ENCODE measurements at places on chromosomes 13 and 19.

DNA sequence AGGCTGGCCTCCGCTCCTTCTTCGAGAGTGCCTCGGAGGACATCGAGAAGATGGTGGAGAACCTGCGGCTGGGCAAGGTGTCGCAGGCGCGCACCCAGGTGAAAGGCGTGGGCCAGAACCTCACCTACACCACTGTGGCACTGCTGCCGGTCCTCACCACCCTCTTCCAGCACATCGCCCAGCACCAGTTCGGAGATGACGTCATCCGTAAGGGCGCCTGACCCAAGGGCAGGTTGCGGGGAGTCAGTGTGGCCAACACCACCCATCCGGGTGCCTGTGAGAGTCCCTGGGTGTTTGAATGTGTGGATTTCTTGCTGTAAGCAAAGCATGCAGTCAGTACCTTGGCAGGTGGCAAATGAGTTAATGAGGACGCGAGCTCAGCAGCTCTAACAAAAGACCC, 78.8 kb downstream of the RYR1 start:
- DNase-seq: no peak

GRCh38 chr13:99228737-99229691, 28.4 kb downstream of the UBAC2 start:
- no peak for DNase-seq

DNA sequence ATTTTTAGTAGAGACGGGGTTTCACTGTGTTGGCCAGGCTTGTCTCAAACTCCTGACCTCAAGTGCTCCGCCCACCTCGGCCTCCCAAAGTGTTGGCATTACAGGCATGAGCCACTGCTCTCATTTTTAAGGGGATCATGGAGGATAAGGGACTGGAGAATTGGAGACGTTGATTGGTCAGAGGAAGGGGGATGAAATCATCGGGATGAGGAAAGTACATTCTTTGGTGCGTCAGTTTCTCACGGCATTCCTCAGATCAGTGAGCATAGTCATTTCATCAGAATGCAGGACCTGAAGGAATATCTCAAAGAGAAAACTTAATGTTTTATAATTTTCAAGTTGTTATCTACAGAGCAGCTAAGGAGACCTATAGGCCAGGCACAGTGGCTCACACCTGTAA, 14.0 kb downstream of the ZNF114 start:
- DNase-seq: no peak

DNA sequence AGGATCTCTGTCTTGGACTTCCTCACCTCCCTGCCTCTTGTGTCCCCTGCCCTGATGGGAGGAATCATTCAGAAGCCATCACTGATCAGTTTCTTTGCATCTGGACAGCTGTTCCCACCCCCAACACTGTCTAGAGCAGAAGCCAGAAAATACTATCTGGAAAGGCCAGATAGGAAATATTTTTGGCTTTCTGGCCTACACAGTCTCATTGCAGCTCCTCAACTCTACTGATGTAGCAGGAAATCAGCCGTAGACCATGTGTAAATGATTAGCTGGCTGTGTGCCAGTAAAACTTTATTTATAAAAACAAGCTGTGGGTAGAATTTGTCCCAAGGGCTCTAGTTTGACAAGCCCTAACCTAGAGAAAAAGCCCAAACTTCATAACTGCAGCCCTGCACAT, 5.6 kb downstream of the SIGLEC7 start:
- DNase-seq: no peak

GRCh38 chr13:27321468-27322431, 51.1 kb downstream of the RASL11A start:
- no peak for DNase-seq

GRCh38 chr19:11931051-11931450, 6.1 kb downstream of the ZNF700 start:
- DNase-seq: no peak

DNA sequence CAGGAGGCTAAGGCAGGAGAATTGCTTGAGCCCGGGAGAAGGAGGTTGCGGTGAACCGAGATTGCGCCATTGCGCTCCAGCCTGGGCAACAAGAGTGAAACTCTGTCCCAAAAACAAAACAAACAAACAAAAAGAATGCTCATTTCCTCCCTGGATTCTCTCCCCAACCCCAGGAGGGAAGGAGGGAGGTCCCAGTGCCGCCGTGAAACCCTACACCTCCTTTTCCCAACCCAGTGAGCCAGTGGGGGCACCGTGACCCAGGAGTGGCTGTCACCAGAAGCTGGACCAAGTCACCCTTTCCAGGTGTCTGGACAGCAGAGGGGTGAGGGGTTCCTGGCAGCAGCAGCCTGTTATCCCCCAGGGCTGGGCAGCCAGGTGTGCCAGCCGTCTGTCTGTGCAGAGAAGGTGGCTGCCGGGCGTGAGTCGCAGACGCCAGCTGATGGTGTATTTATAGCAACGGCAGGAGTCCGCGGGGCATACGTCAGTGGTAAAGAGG, 23.5 kb downstream of the NFIC start:
- no peak for DNase-seq

DNA sequence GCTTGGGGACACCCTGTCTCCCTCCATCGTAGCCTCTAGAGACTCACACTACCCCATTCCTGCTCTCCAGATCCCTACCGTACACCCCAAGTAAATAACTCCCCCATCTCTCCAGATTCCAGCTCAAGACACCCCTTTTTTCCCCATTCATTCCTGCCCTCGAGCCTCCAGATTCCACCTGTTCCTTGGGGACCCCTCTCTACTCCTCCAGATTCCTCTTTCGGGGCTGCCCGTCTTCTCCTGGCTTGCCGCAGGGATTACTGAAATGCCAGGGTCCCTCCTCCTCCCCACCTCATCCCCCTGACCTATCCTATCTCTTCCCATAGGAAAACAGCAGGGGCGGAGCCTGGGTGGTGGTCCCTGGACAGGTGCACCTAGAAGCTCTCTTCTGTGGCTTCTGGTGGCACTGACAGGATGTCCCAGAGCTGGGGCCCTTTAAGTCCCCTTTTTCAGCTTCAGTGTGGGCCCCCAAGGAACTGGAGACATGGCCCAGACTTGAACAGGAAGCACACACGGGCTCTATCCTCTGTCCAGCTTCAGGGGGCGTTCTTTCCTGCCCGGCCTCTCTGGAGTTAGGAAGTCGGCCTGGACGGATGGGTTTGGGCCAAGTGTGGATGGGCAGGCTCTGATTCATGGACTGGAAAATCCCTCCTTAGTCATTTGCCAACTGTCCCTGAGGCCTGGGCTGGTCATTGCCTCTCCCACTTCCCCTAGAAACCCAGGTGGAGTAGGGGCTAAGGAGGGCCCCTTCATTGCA, 1.2 kb downstream of the ZSWIM4 start:
- no peak for DNase-seq

DNA sequence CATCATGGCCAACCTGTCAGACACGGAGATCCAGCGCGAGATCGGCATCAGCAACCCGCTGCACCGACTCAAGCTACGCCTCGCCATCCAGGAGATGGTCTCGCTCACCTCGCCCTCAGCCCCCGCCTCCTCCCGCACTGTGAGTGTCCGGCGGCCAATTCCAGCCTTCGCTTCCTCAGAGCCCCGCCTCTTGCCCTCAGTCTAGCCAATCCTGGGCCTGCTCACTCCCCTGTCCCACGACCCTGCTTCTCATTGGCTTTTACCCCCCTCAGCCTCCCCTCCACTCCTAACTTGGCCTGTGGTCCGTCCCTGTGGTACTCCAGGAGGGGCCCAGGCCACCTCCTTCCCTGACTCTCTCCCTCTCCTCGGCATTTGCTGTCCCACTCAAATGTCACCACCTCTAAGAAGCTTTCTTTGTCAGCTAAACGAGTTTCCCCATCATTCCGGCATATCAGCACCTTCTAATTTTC, 12.3 kb downstream of the HRC start:
- no peak for DNase-seq

- DNase-seq: peak; percentile 72
Measured at GRCh38 chr13:34161931-34162543, 344.1 kb downstream of the RFC3 start.

- no peak for DNase-seq
Measured at GRCh38 chr13:33235078-33235477, 50.5 kb downstream of the STARD13 start.

DNA sequence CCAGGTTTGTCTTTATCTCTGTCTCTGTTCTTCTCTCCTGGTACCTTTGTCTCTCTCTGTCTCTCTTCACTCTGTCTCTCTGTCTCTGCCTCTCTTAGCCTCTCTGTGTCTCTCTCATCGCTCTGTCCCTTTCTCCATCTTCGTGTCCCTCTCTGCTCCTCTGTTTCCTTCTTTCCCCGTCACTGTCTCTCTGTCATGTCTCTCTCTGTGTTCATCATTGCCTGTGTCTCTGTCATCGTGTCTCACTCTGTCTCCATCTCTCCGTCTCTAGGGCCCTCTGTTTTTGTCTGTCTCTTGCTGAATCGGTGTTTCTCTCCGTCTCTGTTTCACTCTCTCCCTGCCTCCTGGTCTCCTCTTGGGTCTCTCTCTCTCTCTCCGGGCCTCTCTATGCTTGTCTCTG, 2.9 kb upstream of the KCNN4 start:
- DNase-seq: no peak

- DNase-seq: no peak
Measured at GRCh38 chr13:44744880-44745633, 168.9 kb upstream of the TSC22D1 start.

DNA sequence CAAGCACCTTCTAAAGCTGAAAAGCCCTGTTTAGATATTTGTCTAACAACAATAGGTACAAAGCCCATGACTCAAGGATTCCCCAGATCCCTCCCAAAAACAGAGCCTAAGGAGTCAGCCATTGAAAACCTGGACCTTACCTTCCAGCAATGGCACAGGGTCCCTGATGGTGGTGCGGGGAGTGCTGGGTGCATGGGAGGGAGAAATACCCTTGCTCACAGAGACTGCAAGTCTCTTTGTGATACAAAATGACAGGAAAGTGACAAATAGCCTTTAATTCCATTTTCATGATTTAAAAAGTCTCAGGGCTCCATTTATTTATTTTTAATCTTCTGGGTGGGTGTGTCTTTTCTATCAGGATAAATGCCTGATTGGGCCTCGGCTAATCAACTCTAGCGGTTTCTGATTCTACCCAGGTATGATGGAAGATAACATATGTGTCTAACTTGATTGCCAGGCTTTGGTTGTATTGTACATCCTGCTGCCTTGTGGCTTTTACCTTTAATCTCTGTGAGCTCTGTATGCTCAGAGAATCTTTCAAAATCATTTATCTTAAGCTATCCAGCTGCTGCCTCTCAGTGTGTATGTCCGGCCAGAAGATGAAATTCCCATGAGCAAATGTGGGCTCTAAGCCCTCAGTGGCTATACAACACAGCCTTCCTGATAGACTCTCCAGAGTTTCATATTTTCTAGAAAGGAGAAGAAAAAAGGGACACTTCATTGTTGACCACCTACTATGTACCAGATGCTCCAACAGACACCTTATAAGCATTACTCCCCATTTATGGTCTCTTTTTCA, 54.6 kb upstream of the FAM124A start:
- DNase-seq: no peak

GRCh38 chr19:947707-948539, 22.1 kb downstream of the ARID3A start:
- no peak for DNase-seq

GRCh38 chr13:110507678-110508381, 53.7 kb downstream of the RAB20 start:
- DNase-seq: no peak

GRCh38 chr13:40026174-40026585, 370.7 kb downstream of the COG6 start:
- DNase-seq: no peak

DNA sequence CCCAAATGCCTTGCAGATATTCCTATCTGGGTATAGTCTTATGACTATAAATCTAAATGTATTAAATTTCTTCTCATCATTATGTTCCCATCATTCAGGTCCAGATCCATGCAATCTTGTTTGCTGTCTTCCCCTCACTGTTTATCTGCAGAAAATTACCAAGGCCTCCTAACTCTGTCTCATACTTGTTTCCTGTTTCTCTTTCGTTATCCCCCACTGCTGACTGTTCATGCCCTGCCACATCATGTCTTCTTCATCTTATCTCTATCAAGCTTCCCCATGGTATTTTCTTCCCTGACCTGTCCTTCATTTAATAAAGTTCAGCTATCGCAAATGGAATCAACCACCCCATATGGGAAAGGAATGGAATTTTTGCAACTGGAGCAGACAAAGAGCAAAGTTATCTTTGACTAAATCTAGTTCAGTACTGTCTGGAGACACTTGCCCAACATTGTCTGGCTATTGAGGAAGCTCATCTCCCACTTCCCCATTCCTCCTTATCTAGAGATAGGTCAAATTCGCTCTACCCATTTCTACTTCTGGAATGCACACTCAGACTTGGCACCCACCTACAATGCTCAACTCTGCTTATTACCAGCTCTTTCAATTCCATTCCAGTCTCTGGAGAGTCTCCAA, 1358.1 kb downstream of the EFNB2 start:
- DNase-seq: no peak

GRCh38 chr19:33557196-33557595, 35.6 kb upstream of the PEPD start:
- no peak for DNase-seq

DNA sequence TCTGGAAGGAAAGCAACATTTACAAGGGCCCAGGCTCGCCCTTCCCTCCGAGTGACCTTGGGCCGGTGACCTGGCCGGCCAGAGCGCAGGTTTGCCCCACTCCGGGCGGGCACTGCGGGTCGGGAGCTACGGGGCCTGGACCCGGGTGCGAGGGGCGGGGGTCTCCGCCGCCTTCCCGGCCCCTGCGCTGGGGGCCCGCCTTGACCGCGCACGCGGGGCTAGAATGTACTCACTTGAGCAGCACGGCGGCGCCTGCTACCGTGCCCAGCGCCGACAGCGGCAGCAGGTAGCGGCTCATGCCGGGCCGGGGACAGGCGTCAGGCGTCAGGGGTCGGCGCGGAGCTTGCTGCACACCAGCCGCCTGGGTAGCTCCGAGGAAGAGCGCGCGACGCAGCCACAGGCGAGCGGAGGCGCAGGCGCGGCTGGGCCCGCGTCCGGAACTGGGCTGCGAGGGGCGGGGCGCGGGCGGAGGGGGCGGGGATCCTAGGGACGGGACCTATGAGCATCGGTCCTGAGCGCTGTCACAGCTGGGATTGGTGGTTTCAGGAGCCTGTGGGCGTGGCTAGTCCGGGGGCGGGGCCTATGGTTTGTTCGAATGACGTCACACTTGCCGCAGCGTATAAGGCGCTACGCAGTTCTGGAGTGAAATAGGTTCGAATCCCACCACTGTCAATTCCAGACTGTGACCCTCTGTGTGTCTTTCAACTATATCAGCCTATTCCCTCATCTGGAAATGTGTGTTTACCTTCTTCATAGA, at the start of gene RDH13:
TSS of gene RDH13 (minus strand) at position 414 of the 757 bp plus-strand sequence. CDS start at position 298, 116 bp downstream.
- DNase-seq: peak; percentile 66

DNA sequence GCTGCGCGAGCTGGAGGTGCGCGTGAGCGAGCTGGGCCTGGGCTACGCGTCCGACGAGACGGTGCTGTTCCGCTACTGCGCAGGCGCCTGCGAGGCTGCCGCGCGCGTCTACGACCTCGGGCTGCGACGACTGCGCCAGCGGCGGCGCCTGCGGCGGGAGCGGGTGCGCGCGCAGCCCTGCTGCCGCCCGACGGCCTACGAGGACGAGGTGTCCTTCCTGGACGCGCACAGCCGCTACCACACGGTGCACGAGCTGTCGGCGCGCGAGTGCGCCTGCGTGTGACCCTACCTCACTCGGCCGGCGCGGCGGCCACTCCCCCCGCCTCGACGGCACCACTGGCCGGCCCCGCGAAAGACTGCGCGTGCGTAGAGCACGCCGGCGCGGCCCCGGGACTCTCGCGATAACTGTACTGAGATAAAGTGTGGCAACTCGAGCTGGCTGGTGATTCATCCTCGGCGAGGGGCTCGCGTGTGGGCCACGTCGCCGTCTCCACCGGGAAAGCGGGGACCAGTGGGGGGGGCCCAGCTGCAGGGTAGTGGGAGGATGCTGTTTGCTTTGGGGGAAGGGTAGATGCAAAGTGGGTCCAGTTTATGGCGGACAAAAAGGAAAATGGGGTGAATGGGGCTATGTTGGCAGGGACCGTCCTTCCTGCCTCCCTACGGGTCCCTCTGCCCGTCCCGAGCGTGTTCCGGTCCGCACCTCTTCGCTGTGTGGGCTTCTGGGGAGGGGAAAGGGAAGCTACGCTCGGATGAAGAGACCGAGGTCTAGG, 11.4 kb downstream of the FUT6 start:
- peak; percentile 83 for DNase-seq
